HCEC 1CT (cell line): ENCODE measurements at places on chromosomes 12 and 14.

GRCh38 chr14:20365928-20366327, 22.5 kb downstream of the PARP2 start:
- no peak for DNase-seq

DNA sequence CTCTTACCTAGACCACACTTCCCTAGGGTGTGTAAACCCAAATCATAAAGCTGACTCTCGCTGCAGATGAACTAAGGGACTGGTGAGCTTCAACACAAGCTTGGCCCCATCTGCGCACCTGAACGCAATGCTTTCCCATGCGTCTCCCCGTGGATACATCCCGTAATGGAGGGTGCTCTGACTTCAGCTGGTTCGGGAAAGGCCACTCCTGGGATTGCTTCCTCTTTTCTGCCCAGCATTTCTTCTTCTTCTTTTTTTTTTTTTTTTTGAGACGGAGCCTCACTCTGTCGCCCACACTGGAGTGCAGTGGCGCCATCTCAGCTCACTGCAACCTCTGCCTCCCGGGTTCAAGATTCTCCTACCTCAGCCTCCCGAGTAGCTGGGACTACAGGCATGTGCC, 27.7 kb upstream of the ETFBKMT start:
- no peak for DNase-seq

DNA sequence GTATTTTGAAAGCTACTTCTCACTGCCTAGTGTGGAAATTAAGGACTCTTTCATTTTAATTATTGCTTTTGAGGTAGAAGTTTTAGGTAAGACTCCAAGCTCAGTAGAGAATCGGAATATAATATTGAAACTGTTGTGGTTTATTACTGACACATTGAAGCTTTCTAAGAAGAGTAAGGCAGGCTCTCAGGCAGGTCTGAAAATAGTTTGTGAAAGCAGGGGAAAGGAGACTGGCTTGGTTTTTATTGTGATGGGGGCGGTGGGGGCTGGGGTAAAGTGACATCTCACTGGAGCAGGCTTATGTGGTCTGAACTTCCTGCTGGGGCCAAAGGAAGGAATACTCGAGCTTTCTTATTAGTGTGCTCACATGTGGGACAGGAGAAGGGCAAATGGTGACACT, 79.5 kb downstream of the OTOGL start:
- DNase-seq, result no peak

DNA sequence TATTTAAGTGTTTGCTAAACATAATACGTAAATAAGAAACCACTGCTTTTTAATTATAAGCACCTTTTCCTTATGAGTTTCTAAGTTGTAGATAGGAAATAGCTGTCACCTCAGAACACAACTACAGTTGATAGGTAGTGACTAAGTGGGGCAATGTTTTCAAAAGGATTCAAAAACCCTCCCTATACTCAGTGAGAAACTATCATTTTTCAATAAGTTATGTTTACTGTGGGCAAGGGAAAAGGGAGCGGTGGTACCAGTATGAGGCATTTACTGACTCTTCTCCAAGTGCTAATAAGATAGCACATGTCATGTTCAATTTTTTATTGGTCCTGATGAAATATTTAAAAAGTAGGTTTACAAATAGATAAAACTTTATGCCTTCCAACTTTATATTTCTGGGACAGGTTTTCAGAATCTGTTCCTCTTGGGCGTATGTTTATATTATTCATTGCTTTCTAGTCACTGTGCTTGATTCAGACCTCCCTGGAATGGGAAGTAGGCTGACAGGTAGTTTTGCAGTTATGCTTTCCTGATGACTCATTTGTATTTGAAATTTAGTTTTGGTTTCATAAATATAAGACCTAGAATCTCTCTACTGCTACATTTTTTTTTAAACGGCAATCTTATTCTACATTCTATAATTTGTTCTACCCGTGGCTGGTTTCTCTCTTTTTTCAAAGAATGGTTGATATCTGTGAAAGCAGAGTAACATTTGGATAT, 153.1 kb downstream of the TMEM117 start:
- DNase-seq, result peak; percentile 55

DNA sequence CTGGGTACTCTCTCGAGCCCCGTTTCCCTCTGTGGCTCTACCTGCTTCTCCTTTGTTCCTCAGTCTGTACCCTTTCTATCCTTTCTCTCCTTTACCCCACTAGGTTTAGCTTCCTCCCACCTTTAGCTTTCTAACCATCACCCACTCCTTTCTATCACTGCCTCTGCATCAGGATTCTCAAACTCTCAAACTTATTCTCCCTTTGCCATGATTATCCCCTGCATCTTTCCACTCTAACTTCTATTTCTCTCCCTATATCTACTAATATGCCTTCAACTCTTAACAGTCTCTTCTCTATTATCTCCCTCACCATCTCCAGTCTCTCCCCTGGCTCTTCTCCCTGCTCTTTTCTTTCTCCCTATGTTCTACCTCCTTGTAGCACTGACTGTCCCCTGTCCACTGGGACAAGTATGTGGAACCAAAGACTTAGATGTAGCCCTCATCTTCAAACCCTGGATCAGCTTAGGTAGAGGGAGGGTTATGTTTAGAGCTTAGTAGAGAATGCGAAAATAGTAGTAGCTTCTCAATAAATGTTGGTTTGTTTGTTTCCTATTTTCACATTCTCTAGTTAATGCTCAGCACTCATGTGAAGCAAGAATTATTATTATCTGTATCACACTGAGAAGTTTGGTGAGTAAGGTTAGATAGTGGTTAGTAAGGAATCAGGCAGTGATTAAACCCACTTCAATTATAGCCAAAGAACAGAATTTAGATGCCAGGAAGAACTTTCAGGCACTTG, 3.4 kb downstream of the GDF11 start:
- no peak for DNase-seq

DNA sequence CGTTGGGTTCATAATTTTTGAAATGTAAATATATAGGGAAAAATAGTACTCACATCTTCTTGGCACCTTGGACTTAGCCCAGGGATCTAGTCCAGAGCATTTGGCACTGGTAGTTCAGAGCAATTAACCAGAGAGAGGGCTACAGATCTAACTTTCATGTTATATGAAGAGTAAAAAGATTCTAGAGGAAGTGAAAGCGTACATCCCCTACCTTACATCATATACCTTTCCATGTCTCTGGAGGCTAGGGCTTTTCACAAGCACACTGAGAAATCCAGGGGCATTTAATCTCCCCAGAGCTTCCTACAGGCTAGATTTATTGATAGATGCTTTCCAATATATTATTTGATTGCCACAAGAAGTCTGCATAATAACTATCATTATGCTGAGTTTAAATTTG, 687.5 kb upstream of the FBXO33 start:
- no peak for DNase-seq

DNA sequence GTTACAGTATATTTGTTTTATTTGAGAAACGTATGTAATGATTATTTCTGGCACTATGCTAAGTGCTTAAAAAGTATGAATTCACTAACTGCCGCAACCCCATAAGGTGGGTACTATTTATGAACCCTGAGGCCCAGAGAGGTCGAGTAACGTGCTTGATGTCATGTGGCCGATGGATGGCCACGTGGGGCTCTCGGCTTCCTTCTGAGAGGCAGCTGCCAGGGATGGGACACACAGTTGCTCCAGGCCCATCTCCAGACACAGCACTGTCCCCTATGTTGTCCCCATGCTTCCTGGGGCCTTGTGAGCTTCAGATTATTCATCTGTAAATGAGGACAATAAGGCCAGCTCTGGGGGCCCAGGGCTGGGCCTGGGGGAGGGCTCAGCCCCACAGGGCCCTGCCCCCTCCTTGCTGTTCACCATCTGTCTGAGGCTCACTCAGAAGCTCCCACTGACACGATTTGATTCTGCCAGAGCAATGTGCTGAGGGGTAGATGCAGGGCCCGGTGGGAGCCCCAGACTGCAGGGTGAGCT, 115.0 kb downstream of the CALM1 start:
- DNase-seq, result no peak

GRCh38 chr14:74890262-74890661, 8.5 kb downstream of the DLST start:
- no peak for DNase-seq

DNA sequence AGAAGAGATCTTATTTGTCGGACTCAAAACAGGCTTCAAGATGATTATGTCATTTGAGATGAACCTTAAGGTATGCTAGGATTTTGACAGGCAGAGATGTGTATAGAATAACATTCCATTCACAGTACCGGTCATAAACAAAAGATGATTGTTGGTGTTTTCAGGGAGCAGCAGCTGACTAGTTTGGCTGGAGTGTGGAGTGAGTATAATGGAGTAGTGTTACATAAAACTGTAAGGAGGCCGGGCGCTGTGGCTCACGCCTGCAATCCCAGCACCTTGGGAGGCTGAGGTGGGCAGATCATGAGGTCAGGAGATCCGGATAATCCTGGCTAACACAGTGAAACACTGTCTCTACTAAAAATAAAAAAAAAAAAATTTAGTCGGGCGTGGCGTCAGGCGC, 23.9 kb downstream of the SERPINA10 start:
- DNase-seq, result no peak

DNA sequence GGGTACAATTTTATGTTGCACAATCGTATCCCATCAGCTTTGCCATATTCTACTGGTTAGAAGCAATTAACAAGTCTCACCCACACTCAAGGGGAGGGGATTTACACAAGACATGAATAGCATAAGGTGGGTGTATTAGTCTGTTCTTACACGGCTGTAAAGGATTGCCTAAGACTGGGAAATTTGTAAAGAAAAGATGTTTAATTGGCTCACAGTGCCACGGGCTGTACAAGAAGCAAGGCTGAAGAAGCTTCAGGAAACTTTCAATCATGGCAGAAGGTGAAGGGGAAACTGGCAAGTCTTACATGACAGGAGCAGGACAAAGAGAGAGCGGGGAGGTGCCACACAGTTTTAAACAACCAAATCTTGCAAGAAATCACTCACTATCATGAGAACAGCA, 231.8 kb upstream of the AMIGO2 start:
- no peak for DNase-seq

GRCh38 chr14:44898551-44898950, 63.2 kb downstream of the KLHL28 start:
- DNase-seq, result peak; percentile 49

DNA sequence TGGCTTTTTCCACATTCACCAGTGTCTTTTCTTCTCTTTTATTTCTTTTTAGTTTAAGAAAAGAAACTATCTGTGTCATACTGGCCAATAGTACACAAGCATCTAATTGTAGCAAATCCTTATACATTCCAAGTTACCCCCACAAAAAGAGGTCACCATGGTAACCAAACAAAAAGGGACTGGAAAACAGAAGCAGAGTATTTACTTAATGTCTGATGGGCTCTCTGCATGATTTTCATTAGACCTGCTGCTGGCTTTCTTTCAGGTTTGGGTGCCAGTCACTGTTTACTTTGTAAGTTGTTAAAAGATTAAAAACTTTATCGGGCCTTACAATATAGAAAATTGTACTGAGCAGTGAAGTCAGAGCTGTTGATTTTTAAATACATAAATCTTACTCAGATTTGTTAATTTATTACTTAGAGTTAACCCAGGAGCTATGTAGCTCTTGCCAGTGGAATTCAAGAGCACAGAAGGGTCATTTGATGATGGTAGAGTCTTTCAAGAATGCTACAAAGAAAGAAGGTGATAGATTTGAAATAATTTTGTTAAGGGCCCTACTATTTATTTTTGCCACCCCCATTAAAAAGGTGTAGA, 123.9 kb downstream of the BRMS1L start:
- DNase-seq, result no peak

- no peak for DNase-seq
Observed at GRCh38 chr12:89319122-89319521, 33.2 kb downstream of the DUSP6 start.

DNA sequence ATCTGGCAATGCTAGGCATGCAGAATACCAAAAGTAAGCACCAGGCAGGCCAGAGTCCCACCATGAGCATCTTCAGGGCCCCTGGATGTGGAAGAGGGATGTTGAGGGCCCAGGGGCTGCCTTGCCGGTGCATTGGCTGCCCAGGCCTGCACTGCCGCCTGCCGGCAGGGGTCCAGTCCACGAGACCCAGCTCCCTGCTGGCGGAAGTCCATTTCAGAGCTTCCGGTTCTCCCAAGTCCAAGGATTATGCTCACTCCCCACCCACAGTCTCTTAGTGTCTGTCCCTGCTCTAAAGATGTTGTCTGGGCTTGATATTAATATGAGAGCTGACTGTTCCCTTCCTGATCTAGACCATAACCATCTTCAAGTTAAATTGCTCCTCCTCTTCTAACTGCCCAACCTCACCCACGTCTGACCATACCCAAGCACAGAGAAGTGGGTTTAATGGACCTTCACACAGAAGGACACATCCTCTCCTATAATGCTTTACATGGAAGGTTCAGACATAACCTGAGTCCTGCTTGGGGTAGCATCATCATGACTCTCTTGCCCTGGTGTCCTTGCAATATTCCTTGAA, 117.4 kb downstream of the DAD1 start:
- DNase-seq, result no peak

GRCh38 chr14:95290021-95290420, 29.7 kb downstream of the CLMN start:
- DNase-seq, result no peak

- DNase-seq, result peak; percentile 89
Observed at GRCh38 chr14:59438195-59438647, 27.0 kb downstream of the GPR135 start.

- DNase-seq, result peak; percentile 37
Observed at GRCh38 chr12:116141110-116141832, 136.2 kb downstream of the MED13L start.

DNA sequence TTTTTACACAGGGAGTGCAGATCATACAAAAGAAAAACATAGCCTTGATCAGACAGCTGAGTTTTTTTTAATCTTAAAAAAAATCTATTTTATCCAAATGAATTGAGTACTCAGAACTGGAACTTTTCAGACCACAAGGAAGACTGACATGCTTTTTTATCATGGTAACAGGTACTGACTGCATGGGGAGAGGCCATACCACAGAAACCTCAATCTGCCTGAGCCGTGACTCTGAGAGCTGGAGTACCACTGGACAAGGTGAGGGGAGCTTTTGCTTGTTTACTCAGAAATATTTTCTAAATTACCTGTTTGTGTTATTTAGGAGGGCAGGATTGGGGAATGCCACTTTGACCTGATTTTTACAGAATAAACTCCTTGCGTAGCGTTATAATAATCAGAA, 143.9 kb downstream of the ALX1 start:
- DNase-seq, result no peak

GRCh38 chr12:121917950-121918678, at the start of gene CFAP251:
Gene CFAP251, plus strand, starts transcription at chr12:121918592. Its CDS starts 2,714 bp downstream, at chr12:121921306.
- no peak for DNase-seq

DNA sequence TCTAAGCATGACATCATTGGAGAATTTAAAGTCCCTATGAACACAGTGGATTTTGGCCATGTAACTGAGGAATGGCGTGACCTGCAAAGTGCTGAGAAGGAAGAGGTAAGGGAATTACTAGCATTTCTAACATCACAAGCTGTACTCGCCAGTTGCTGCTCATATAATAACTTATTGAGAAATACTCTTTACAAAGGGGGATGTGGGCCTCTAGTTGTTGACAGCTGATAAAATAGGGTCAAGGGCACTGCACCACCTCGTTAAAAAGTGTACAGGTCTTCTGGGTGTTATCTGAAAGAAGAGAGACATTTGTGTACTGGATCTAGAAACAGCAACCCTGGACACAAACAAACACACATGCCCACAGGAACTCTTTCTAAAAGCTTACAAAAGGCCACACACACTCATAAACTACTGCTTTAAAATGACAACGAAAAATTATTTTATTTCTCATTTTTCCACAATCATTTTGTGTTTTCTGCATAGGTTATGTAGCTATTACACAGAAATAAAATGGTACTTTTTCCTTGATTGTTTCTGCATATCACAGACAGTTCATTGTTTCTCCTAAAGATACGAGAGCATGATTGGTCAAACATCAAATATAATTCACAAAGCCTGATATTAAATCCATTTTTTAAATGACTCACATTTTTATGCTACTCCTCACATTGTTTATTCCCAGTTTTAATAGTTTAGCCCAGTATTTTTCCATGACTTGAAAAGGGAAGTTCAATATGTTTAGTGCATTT, 391.1 kb downstream of the PAWR start:
- DNase-seq, result no peak
